ENCODE measurements at places on chromosomes 2 and 18. TPM values are rescaled to one million over a fixed set of nuclear protein-coding genes. Genes with fewer than 3 reads are reported as not detected.

MARCO gene
- total RNA-seq: not detected

ABCA12 gene
- total RNA-seq: under 0.01 TPM

EML6 gene
- 0.80 TPM for total RNA-seq

UNC50 gene
- 40.1 TPM for total RNA-seq

UGT1A6 gene
- total RNA-seq: not detected

CCDC102B gene
- total RNA-seq: 0.93 TPM

ALPG gene
- not detected for total RNA-seq

CXCR4 gene
- 93.5 TPM for total RNA-seq

All from thoracic aorta endothelial cell (primary cell).